HCT116 (cell line): ENCODE measurements at places on chromosomes 5 and 9. TPM values are rescaled to one million over a fixed set of nuclear protein-coding genes. Genes with fewer than 3 reads are reported as not detected.

DNA sequence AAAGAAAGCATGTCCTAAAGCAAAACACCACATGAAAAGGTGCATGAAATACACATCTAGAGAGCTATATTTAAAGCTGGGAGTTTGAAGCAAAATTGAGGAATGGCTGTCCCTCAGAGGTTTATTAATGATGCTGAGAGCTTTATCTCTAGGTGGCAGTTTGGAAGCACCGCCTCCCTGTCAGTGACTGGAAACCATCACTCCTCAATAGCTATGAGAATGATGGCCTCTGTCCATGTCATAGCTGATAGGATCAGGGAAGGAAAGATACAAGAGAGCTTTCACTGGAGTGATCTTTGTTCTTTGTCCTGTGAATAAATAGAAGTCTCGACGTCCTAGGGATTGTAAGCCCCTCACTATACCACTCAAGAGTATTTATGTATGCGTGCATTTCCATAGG, 110.5 kb downstream of the NUDT12 start:
- H3K36me3 ChIP-seq: no peaks in the 10 kb centered on the region
- no peak overlapping the region for H3K27ac ChIP-seq
- H3K4me1 ChIP-seq: peaks cover 5% of the 10 kb centered on the region; the same call in 1 of the 2 replicates
- no peaks in the 10 kb centered on the region for H3K27me3 ChIP-seq
- no peak for DNase-seq
- H3K4me3 ChIP-seq: no peak overlapping the region

DNA sequence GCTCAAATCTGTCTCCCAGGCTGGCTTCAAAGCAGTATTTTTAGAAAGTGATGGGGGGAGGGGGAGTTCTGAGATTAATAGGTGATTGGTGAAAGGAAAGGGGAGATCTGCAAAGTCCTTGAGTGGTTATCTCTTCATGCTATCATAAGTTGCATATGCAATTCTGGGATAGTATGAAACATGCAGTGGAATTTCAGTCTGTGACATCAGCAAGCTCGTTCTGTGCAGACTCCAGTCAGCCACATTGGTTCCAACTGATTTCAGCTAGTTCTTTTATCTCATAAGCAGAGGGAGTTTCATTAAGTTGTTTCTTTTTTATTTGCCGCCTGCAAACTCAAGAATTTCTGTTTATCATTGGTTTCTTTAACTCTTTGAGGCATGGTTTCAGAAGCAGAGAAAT, 180.5 kb upstream of the SH3GL2 start:
- DNase-seq: no peak
- no peaks in the 10 kb centered on the region for H3K27me3 ChIP-seq
- no peak overlapping the region for H3K27ac ChIP-seq
- no peaks in the 10 kb centered on the region for H3K4me1 ChIP-seq

DNA sequence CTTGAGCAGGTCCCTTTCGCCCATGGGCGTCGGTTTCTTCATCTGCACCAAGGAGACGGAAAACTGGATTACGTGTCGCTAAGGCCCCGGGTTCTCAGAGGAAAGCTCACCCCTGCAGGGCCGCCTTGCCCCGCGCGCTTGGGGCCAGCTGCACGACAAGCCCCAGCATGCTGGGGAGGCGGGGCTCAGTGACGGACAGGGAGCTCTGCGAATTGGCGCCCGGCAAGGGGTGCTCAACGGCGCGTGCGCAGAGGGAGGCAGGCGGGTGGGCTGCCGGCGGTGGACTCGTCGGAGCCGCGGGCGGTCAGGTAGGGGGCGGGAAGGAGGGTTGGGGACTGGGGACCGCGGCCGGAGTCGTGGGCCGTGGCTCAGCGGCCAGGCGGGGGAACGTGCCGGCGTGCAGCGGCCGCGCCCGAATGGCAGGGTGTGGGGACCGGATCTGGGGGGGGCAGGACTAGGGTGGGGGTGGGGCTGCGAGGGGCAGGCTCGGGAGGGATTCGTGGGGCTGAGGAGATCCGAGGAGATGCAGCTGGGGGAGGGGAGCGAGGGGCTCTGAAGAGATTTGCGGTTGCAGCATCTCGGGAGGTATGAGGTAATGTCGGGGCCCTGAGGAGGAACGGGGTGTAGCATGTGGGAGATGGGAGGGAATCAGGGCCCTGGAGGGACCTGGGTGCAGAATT, at the start of gene TRIM32:
TRIM32 (plus strand) TSS at position 232 of the 680 bp plus-strand sequence. CDS start 10,438 bp downstream, outside the sequence.
- H3K27me3 ChIP-seq: no peaks in the 10 kb centered on the region
- DNase-seq: peak; percentile 51
- H3K27ac ChIP-seq: peak within 1 kb of the TSS; percentile 27
- no peaks in the 10 kb centered on the region for H3K36me3 ChIP-seq
- H3K4me1 ChIP-seq: peaks cover 20% of the 10 kb centered on the region
- peak within 1 kb of the TSS; percentile 77 for H3K4me3 ChIP-seq

DNA sequence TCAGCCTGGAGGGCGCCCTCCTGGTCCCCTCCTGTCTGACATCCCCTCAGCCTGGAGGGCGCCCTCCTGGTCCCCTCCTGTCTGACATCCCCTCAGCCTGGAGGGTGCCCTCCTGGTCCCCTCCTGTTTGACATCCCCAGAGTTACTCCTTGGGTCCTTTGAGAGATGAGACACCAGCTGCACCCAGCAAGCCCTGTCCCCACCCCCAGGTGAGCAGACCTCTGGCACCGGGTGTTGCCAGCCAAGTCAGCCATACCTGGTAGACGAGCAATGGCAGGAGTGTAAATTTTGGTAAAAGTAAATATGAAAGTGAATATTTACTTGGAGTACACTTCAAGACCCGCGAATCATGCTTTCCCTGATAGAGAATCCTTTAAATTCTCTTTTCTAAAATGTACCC, 25.4 kb downstream of the EXOC3 start:
- H3K27me3 ChIP-seq: no peaks in the 10 kb centered on the region
- 0 out of 2 replicates have a peak, but pooled peaks cover 5% of the 10 kb centered on the region for H3K36me3 ChIP-seq
- no peak overlapping the region for H3K4me3 ChIP-seq
- H3K27ac ChIP-seq: no peak overlapping the region

- no peak overlapping the region for H3K27ac ChIP-seq
- peaks cover 9% of the 10 kb centered on the region; the same call in 1 of the 2 replicates for H3K4me1 ChIP-seq
- DNase-seq: no peak
- H3K36me3 ChIP-seq: peaks cover 18% of the 10 kb centered on the region
- H3K27me3 ChIP-seq: no peaks in the 10 kb centered on the region
These were observed 29.8 kb downstream of the UGCG start for GRCh38 chr9:111926421-111926875.

GRCh38 chr5:116864157-116864837, 289.7 kb upstream of the SEMA6A start:
- no peaks in the 10 kb centered on the region for H3K4me1 ChIP-seq
- no peak overlapping the region for H3K27ac ChIP-seq

GRCh38 chr9:14749741-14750211, 27.2 kb upstream of the CER1 start:
- H3K27me3 ChIP-seq: peaks cover 30% of the 10 kb centered on the region
- H3K27ac ChIP-seq: no peak overlapping the region
- no peaks in the 10 kb centered on the region for H3K4me1 ChIP-seq
- no peak for DNase-seq

DNA sequence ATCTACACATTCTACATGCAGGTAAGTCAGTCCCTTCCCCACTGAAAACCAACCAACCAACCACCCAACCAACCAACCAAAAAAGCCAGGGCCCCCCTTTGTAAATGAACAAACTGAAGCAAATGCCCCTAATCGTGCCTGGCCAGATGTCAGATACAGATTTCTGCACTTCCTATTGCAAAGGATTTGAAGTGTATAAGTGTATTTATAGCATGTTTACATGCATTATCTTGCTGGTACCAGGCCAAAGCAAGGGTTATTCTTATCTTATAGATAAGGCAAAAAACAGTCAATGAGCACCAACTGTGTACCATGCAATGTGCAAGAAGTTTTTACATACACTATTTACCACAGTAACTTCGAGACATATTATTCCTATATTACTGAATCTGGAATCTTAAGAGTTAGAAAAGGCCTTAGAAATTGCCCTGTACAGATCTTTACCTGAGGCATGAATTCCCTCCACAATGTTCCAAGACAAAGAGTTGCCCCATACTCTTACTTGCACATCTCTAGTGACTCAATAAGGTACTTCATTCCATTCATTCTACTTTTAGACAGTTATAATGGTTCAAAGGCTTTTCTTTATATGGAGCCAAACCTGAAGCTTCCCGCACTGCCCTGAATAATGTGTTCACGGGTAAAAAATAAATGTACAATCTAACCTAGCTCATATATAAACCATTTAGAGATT, 51.7 kb upstream of the NR5A1 start:
- H3K36me3 ChIP-seq: no peaks in the 10 kb centered on the region
- no peak overlapping the region for H3K27ac ChIP-seq
- no peaks in the 10 kb centered on the region for H3K27me3 ChIP-seq
- no peaks in the 10 kb centered on the region for H3K4me1 ChIP-seq
- no peak for DNase-seq
- no peak overlapping the region for H3K4me3 ChIP-seq

GRCh38 chr5:148147415-148147814, 20.9 kb upstream of the SPINK14 start:
- no peak overlapping the region for H3K27ac ChIP-seq
- no peaks in the 10 kb centered on the region for H3K27me3 ChIP-seq
- H3K36me3 ChIP-seq: no peaks in the 10 kb centered on the region
- H3K4me1 ChIP-seq: no peaks in the 10 kb centered on the region
- no peak for DNase-seq

GRCh38 chr9:110777196-110777875, 108.7 kb downstream of the MUSK start:
- H3K27ac ChIP-seq: no peak overlapping the region
- H3K36me3 ChIP-seq: no peaks in the 10 kb centered on the region
- H3K4me3 ChIP-seq: no peak overlapping the region
- no peaks in the 10 kb centered on the region for H3K4me1 ChIP-seq
- H3K27me3 ChIP-seq: no peaks in the 10 kb centered on the region
- DNase-seq: no peak

DNA sequence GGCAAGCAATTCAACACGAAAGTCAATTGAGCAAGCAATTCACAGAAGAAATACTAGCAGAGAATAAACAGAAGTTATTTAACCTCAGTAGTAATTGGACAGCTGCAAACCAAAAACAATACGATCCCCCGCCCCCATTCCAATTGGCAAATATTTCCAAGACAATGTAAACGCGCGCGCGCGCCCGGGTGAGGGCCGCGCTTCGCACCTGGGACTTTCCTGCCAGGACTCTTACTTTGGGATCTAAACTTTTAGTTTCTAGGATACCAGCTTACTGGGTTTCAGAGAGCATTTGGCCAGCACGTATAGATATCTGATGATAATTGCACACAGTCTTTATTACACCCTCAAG, 8.6 kb downstream of the RUFY1 start:
- peaks cover 12% of the 10 kb centered on the region for H3K4me1 ChIP-seq
- DNase-seq: no peak

GRCh38 chr5:148849461-148849860, 23.1 kb downstream of the ADRB2 start:
- 0 out of 2 replicates have a peak, but pooled peaks cover 4% of the 10 kb centered on the region for H3K27me3 ChIP-seq
- no peaks in the 10 kb centered on the region for H3K36me3 ChIP-seq
- H3K4me1 ChIP-seq: no peaks in the 10 kb centered on the region
- no peak overlapping the region for H3K27ac ChIP-seq

GRCh38 chr5:170173227-170173626, 59.6 kb upstream of the C5orf58 start:
- no peaks in the 10 kb centered on the region for H3K4me1 ChIP-seq
- DNase-seq: peak; percentile 16
- H3K36me3 ChIP-seq: no peaks in the 10 kb centered on the region
- H3K27ac ChIP-seq: no peak overlapping the region

DNA sequence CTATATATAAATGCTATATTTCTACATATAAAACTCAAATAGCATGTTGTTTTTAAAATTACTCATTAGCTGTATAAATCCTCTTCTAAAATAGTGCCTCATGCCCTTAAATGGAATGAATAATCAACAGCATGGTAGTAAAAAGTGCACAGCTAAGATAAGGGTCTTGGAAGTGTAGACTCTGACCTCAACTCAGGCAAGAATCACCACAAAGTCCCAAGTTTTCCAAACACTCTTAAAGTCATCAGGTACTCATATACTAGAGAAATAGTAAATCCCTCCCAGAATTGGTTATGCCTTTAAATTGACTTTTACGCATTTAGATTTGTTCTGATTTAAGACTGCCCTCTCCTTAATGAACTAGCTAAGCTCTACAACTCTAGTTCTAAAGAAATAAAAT, 113.8 kb downstream of the TMEM161B start:
- H3K27me3 ChIP-seq: no peaks in the 10 kb centered on the region
- H3K27ac ChIP-seq: no peak overlapping the region
- no peaks in the 10 kb centered on the region for H3K36me3 ChIP-seq
- no peak for DNase-seq
- no peaks in the 10 kb centered on the region for H3K4me1 ChIP-seq

GRCh38 chr9:20593537-20593936, 28.8 kb downstream of the MLLT3 start:
- no peaks in the 10 kb centered on the region for H3K4me1 ChIP-seq
- no peak overlapping the region for H3K4me3 ChIP-seq
- no peaks in the 10 kb centered on the region for H3K36me3 ChIP-seq

- no peaks in the 10 kb centered on the region for H3K27me3 ChIP-seq
- DNase-seq: peak; percentile 90
- peak overlapping the region; percentile 33 for H3K4me3 ChIP-seq
- peaks cover 37% of the 10 kb centered on the region for H3K4me1 ChIP-seq
These were observed 19.3 kb upstream of the CAMSAP1 start for GRCh38 chr9:135926402-135927194.

DNA sequence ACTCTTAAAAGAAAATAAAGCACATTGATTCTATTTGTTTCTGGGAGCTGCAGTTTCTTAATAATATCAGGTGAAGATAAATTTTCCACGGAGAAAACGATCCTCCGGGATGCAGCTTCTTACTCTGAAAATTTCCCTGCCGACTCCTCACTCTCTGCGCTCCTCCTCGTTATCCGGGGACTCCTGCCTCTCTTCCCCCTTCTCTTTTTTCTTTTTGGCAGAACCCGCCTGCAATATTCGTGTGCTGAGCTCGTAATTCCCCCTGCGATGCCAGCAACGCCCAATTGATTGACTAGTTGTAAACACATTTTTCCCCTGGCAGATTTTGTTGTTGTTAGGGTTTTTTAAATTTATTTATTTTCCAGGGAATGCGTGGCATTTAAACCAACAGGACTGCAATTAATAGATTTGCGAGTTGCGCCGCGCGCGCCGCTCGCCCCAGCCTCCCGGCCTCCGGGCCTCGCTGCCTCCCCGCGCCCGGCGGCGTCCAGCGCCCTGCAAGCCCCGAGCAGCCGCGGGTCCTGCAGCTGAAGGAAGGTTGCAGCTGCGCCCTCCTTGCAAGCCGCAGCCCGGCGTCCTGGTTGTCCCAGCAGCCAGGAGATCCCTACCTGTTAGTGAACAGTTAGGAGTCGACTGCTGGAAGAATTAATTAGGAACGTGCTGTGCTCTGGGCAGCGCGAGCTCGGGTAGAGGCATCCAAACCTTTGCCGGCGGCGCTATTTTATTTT, 2.2 kb downstream of the NTNG2 start:
- H3K27ac ChIP-seq: no peak overlapping the region
- no peak overlapping the region for H3K4me3 ChIP-seq
- H3K36me3 ChIP-seq: no peaks in the 10 kb centered on the region
- peaks cover 17% of the 10 kb centered on the region for H3K4me1 ChIP-seq
- peaks cover 13% of the 10 kb centered on the region; the same call in 1 of the 2 replicates for H3K27me3 ChIP-seq

Gene LCN9
- not detected for total RNA-seq

Gene C9orf50
- not detected for total RNA-seq

Gene SEMA5A
- 0.02 TPM for total RNA-seq

Gene BTNL8
- total RNA-seq: not detected

Gene IFNA2
- not detected for total RNA-seq

Gene PCDH12
- total RNA-seq: 0.02 TPM

Gene C5orf46
- not detected for total RNA-seq

Gene SH2D3C
- total RNA-seq: 1.3 TPM

Gene CARTPT
- total RNA-seq: not detected

Gene WDR38
- total RNA-seq: not detected

Gene SLC36A3
- total RNA-seq: not detected

Gene CCDC192
- total RNA-seq: not detected

Gene CD14
- 0.42 TPM for total RNA-seq

Gene PKD2L2
- not detected for total RNA-seq
